Stimulated activated CD8-positive, alpha-beta memory T cell treated with anti-CD3 and anti-CD28 coated beads, Interleukin-4, amount 100 ng/mL, for 1 hour (primary cell): ENCODE measurements at places on chromosomes 4 and X.

- DNase-seq, result no peak
Observed at GRCh38 chrX:135327299-135327698, 18.0 kb downstream of the ETDC start.

- DNase-seq, result no peak
Observed at GRCh38 chr4:140131675-140132229, 22.2 kb downstream of the MAML3 start.

GRCh38 chr4:40570348-40571077 is 59.2 kb downstream of the RBM47 start:
- DNase-seq, result no peak

DNA sequence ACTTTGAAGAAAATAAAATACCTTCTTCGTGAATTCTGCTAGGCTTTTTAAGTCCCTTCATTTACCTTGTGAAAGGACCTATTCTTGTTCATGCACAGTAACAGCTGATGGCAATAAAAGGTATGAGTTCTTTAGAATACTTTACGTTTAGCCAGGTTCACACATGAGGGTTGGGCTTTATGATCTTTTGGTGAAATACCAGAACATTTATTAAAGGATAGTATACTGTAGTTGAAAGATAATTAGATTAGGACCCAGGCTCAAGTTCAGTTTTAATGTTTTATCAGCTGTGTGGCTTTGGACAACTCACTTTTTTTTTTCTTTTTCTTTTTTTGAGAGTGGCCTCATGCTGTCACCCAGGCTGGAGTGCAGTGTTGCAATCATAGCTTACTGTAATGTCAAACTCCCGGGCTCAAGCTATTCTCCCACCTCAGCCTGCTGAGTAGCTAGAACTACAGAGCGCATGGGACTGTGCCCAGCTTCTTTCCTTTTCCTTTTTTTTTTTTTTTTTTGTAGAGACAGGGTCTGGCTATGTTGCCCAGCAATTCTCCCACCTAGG is 28.2 kb upstream of the NEIL3 start:
- no peak for DNase-seq

- DNase-seq, result no peak
Observed at GRCh38 chrX:107146670-107147069, 28.0 kb upstream of the RBM41 start.

DNA sequence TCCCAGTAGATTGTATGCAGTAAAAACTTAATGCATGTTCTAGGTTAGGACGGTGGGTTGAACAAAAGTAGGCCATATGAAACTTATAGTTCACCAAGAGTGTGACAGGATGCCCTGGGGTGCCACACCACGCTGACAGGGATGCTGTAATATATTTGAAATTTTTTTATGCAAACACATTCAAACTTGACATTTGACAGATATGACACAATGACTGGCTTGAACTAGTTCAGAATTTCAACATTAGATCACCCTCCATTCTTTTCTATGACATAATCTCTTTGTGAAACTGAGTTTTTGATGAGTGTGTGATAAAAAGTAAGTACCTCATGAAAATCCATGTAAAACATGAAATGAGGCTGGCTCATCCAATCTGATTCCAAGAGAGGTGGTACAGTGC is 198.4 kb downstream of the PALLD start:
- no peak for DNase-seq

- no peak for DNase-seq
Observed at GRCh38 chr4:7359400-7360062, 75.2 kb downstream of the PSAPL1 start.

DNA sequence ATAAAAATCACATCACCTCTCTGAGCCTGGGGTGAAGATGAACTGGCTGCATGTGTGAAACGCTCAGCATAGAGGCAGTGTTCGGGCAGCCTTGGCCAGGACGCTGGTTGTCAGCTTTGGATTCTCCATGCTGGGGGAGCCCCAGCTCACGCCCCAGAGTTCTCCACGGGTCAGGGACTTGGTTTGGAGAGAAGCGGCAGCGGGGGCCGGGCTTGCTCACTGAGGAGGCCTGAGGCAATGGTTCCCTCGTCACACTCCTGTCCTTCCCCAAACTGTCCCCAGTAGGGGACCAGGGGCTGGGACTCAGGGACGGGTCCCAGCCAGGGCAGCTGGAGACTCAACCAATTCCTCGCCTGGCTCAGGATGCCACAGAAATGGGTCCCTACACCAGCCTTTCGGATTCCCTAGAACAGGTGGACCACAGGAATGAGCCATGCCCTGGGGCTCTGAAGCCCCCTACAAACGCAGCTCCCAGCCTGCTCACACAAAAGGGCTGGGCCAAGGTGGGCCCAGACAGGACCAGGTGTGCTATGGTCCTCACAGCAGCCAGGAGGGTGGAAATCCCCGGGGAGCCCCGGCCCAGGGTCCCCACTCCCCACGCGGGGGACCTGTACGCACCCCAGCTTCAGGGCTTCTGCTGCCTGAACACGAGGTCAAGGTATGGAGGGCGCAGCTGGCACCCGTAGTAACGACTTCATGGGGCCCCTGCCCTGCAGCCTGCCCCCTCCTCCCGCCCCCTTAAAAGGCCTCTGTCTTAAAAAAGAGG is 1.4 kb downstream of the MXD4 start:
- no peak for DNase-seq

DNA sequence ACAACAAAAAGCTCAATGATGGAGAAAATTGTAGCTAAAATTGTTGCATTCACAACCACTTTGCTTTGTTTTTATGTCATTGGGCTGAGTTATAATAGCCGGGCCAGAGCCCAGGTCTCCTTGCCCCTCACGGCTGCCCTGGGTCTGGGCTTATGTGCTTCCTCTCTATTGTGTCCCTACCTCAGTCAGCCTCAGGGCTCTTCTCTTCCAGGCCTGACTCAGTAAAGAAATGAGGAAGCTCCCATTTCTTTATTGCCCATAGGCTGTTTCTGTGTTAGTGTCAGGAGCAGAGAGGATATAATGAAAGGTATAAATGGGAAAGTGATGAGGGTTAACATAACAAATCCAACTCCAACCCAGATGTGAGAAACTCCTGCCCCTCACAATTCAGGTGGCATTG is 18.0 kb downstream of the BST1 start:
- DNase-seq, result no peak

GRCh38 chrX:53089224-53089842 is 4.6 kb upstream of the KANTR start:
- DNase-seq, result no peak

- DNase-seq, result no peak
Observed at GRCh38 chr4:109172301-109172700, 130.2 kb downstream of the COL25A1 start.

DNA sequence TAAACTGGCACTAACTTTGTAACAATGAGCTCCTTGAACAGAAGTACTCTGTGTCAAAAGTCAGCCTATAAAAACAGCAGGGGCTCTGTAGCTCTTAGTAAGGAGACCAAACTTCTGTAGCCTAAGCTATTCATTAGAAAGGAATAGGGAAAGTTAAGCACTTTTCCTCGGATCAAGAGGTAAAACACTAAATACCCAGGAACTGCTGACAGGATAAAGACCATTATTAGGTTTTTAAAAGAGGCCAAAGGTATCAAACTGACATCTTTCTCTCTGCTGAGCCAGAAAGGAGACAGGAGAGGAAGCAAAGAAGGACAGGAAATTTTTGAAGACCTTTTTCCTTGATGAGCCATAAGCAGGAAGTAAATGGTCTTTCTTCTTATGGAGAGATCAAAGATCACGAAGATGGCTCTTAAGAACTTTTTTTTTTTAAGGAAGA is 31.9 kb downstream of the ANAPC10 start:
- DNase-seq, result no peak
